ENCODE measurements at places on chromosomes 5 and 9.

- no peak for DNase-seq
Observed at GRCh38 chr5:73300337-73301207, 127.6 kb downstream of the TMEM174 start.

DNA sequence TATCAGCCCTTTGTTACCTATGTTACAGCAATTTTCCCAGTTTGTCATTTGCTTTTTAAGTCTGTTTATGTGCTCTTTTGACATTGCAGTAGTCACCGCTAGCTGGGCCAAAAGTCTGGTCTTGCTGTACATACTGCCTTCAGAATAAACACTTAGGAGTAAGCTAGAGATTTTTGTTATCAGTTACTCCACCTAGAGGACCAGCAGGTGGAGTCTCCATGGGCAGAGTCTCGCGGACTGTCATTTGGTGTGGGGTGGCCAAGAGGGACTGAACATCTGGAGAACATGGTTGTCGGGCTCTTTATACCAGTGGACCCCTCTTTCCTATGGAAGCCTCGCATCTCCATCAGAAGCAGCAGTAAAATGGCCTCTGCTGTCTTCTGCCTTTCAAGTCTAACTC, 10.8 kb upstream of the MGAT1 start:
- DNase-seq = no peak

DNA sequence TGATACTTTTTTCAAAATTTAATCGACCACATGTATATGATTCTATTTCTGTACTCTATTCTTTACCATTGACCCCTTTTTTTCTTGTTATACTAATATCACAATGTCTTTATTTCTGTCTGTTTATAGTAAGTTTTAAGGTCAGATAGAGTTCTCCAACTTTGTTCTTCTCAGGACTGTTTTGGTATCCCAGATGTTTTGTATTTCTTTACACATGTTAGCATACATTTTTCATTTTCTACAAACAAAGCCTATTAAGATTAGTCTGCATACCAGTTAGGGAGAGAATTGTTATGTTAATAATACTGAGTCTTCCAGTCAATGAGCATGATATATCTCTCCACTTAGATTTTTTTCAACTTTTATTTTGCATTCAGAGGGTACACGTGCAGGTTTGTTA, 8.2 kb upstream of the CAMK4 start:
- no peak for DNase-seq

DNA sequence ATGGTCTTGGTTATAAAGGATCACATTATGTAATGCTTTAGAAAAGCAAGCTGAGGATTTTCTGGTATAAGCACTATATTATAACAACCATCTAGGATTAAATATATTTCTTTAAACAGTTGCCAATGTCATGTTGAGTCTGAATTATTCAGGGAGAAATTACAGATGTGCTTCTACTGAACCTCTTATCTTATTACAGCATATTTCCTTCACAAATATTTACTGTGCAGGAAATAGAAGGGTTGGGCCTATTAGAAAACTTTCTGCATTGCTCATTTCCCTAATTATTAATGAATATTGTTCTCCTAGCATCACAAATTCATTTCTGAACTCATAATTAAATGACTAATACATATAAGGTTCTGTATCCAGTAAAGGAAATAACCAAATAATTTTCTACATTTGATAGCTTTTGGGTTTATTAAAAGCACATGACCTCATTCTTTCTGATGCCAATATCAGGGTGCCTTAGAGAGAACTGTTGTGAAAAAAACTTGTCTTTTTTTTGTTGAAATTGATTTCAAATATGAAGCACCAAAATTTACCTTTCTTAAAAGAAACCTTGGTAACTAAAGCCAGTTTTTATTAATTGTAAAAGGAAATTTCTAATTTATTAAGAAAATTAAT, 476.8 kb upstream of the PTGER4 start:
- DNase-seq = no peak

- DNase-seq = no peak
Observed at GRCh38 chr9:33620738-33621439, 96.8 kb downstream of the ANKRD18B start.

DNA sequence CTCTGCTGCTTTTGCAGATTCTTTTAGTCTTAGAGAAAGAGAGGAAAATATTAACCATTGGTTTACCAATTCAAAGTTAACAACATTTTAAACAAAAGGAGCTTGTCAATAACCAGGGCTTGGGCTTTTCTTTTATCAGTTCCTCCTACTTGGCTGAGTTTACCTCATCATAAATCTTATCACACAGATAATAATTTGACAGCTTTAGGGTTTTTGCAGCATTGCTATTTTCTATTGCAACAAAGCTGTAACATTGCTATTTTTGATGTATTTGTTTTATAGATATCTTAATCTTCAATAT, 9.8 kb upstream of the ABL1 start:
- no peak for DNase-seq

DNA sequence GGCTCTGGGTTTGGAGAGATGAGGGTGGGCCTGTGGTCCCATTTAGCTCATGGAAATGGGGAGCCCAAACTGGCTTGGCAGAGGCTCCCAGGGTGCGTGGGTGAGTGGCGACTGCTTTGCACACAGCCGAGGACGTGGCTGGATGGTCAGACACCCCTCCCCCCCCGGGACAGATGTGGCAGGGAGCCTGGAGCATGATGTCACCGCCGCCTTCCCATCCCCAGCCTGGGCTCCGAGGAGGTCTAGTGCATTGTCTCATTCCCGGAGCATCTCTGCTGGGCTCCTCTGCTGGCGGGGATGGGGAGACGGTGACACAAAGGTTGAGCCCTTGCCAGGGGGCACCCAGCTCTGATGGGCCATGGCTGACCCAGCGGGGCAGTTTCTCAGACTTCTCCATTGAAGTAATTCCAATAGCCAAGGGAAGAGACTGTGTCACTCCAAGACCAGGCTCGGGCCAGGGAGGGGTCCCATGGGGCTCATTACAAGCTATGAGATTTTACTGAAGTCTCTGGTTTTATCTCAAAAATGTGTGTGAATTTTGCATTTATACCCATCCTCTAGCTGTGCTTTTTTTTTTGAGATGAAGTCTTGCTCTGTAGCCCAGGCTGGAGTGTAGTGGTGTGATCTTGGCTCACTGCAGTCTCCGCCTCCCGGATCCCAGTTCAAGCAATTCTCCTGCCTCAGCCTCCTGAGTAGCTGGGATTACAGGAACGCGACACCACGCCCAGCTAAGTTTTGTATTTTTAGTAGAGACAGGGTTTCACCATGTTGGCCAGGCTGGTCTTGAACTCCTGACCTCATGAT, 36.1 kb downstream of the HMCN2 start:
- DNase-seq = no peak

- no peak for DNase-seq
Observed at GRCh38 chr5:1445313-1445688, at the start of gene SLC6A3. Gene SLC6A3 (minus strand): TSS chr5:1445440. CDS start chr5:1443197, 2,243 bp downstream.

- no peak for DNase-seq
Observed at GRCh38 chr9:86175223-86175622, 75.9 kb upstream of the GOLM1 start.

GRCh38 chr5:122413722-122414121, 101.7 kb downstream of the SNCAIP start:
- no peak for DNase-seq

GRCh38 chr5:6674421-6674820, 38.8 kb upstream of the TENT4A start:
- no peak for DNase-seq

GRCh38 chr5:81852291-81853029, 101.6 kb upstream of the SSBP2 start:
- no peak for DNase-seq

- no peak for DNase-seq
Observed at GRCh38 chr5:126373375-126374108, 49.7 kb upstream of the GRAMD2B start.

GRCh38 chr9:78187763-78188484, 48.0 kb upstream of the CEP78 start:
- no peak for DNase-seq

DNA sequence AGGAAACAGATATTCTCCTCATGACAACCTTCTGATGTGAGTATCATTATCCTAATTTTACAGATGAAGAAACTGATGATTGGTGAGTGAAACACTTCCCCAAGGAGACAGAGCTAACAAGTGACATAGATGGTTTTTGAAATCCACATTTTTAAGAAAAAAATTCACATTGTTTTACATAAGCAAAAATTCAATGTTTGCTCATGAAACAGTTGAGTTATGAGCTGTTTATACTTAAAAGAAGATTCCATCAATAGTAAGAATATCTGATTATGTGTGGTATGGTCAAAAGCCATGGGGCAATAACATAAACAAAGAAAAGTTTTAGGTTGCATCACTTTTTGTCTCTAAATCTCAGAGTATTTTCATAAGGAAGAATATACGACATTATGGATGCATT, 167.9 kb upstream of the PAPPA start:
- no peak for DNase-seq

DNA sequence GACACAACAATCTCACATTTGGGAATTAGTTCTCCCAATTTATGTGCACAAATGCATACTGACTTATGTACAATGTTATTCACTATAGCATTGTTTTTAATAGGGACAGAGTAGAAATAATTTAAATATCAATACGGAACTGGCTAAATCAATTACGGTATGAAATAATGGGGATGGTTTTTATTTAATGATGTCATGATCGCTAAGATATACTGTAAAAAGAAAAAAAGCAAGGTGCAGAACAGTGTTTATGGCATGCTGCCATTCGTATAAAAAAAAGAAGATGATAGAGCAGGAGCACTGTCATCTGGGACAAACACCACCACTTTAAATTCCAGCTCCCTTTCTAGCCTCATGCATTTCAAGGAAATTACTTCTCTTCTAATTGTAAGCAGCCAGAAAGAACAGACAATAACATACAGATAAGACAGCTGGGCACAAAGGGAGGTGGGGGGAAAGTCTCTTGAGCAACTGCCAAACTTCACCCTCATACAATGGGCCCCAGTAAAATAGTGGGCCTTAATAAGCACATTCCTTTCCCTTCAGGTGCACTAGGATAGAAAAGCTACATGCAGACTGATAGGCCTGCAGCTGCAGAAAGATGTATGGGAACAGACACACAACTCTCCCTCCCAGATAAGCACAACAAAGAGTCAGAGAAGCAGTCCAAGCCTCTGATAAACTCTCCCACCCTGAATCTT, 8.4 kb downstream of the SREK1IP1 start:
- DNase-seq = no peak

GRCh38 chr5:71874521-71874920, 155.4 kb downstream of the CARTPT start:
- DNase-seq = no peak

- DNase-seq = no peak
Observed at GRCh38 chr5:96338091-96338490, 95.0 kb downstream of the PCSK1 start.

GRCh38 chr9:2243666-2244555, 228.8 kb downstream of the SMARCA2 start:
- DNase-seq = no peak

DNA sequence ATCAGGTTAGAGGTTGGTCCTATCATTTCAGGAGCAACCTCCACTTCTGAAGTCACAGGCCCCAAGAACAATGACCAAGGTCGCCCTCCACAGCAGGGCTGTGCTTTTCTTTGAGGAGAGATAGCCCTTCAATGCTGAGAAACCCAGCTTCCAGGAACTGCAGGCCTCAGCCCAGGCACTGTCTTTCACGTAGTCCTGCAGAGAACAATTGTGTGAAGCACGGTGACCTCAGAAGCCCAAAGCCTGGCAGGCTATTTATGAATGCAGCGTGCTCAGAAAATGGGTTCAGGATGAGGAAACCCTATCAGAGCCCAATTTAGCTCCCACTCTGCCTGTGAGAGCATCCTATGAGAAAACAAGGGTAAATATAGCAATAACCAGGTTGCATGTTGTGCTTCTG, 388.3 kb downstream of the PLK2 start:
- no peak for DNase-seq

- DNase-seq = no peak
Observed at GRCh38 chr9:5587024-5587423, 41.9 kb upstream of the RIC1 start.

DNA sequence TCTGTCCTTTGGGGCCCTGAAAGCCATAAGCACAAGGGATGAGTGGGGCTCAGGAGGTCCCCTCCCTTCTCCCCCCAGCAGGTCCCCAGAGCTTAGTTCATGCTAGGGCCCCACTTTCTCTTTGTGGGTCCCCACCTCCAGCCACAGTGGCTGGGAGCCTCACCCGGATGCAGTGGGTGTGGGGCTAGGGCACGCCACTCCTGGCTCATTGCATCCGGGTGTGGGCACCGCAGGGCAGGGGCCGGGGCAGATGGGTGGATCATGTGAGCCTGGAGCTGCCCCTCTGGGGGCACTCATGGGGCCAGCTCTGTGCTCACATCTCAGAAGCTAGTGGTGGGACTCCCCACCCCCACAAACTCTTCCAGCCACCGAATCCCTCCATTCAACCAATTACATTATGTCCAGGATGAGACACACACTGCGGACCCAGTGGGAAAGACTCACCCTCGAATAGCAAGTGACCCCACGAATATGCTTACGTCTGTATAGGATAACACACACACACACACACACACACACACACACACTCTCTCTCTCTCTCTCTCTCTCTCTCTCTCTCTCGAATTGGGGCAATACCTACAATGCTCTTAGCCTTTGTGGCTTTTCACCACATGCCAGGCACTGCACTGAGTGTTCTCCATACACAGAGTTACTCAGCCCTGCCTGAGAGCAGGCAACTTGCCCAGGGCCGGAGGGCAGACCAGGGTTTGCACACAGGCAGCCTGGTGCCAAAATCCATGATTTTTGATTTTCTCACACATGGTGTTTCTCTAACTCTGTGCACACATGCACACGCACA, 16.8 kb upstream of the PHYKPL start:
- DNase-seq = no peak

GRCh38 chr9:113612828-113613227, 149.3 kb downstream of the RGS3 start:
- DNase-seq = no peak

DNA sequence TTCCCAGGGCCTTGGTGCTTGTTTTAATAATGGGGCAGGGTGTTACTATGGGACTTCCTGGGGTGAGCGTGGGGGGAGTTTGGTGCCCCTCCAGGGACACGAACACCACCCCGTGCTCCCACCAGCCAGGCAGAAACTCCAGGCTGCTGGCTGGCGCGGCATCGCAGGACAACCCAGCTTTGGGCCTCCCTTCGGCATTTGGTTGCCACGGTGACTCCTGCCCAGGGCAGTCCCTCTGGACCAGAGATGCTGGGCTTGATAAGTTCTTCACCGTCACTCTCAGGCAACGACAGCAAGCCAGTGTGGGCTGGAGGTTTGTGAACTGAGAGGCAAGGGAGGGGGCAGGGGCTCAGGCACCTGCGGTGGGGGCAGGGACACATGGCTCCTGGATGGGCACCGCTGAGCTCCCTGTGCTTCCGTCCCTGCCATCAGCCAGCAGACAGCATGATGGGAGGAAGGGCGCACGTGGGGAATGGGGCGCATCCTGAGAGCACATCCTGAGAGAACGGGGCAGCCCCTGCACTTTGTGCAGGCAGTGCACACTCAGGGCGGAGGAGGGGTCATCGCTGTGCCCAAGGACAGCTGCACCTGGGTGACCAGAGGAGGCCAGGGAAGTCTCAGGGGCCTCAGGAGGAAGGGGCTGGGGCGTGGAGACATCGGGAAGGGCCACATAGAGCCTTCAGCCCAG, 116.4 kb downstream of the RXRA start:
- DNase-seq = no peak

DNA sequence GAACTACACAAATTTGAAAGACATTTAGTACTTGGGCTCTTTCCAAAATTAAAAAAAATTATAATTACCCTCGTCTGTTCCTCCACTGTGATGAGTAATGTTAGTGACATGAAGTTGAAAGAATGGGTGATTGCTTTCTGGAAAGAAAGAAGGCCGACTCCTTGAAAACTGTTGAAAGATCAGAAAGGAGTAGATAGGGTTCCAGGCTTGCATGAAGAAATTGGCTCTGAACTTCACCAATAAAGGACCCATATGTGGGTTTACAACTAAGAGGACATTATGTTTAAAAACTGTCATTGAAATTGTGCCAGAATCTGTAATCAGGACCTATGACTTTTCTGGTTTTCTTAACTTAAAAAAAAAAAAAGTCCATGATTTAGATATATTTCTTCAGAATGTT, 20.7 kb upstream of the MOCS2 start:
- DNase-seq = no peak
